Stomach (tissue), 19 donors: ENCODE measurements at places on chromosomes 7 and 10. TPM values are rescaled to one million over a fixed set of nuclear protein-coding genes. Genes with fewer than 3 reads are reported as not detected.

The NUTM2A gene
- not detected for total RNA-seq

- DNase-seq: no peak
These were observed 49.3 kb downstream of the HIP1 start for GRCh38 chr7:75689246-75690099.

The NRP1 gene
- 21.0 TPM for total RNA-seq

GRCh38 chr7:16989811-16990413 lies 108.1 kb upstream of the AGR3 start:
- peak; percentile 91 for DNase-seq

DNA sequence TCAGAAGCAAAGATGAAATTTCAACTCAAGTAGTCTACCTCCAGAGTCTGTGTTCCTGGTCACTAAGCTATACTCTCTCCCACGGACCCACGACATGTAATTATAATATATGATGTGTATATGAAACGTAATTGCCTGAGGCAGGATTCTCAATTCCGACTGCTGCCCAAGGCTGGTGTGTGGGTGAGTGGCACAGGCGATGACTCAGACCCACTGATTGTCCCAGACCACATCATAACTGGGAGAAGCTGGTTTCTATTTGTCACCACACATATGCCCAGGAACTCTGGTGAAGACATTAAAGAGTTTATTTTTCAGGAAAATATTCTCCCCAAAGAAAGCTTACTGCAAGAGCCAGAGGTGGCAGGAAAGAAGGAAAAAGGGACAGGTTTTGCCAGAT lies 219.3 kb downstream of the JAZF1 start:
- no peak for DNase-seq

DNA sequence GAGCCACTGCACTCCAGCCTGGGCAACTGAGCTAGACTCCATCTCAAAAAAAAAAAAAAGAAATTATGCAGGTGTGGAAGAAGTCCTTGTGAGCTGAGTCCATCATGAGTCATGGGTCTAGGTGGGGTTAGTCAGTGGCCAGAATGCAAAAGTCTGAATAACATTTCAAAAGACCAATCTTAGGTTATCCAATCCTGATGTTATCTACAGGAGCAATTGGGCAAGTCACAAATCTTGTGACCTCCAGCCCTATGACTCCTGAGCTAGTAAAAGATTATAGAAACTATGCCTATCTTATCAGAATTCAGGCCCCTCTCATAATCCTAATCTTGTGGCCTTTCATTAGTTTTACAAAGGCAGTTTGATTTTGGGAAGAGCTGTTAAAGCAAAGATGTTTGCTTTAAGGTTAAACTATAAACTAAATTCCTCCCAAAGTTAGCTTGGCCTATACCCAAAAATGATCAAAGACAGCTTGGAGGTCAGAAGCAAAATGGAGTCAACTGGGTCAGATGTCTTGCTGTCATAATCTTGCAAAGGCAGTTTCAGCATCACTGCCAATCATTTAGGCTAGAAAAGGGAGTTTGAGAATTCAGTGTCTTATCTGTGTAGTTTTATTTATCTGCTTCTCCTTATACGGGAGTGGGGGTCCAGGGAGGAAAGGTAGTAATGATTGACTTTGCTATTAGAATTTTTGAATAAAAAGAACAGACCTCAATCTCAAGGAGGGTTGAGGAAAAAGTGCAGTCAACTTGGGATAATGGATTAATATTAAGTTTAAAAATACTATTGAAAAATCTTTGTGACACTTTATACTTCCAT lies 71.2 kb upstream of the TRIM24 start:
- peak; percentile 26 for DNase-seq

The BCCIP gene
- total RNA-seq: 5.8 TPM

The LLCFC1 gene
- not detected for total RNA-seq
